Vein endothelial cell (primary cell): ENCODE measurements at places on chromosomes 2 and 18. TPM values are rescaled to one million over a fixed set of nuclear protein-coding genes. Genes with fewer than 3 reads are reported as not detected.

CCDC88A gene
- 48.3 and 64.3 TPM in 2 replicates for total RNA-seq

GPAT2 gene
- total RNA-seq: 12.8 and 18.3 TPM in 2 replicates

PLGLB2 gene
- total RNA-seq: 1.5 and 2.0 TPM in 2 replicates

HSBP1L1 gene
- total RNA-seq: 4.6 and 5.7 TPM in 2 replicates

EML6 gene
- 0.65 and 0.86 TPM in 2 replicates for total RNA-seq

C2orf72 gene
- under 0.01 TPM in 1 of 2 replicates, not detected in the other for total RNA-seq

MARCHF4 gene
- total RNA-seq: 4.9 and 5.3 TPM in 2 replicates

FBXO48 gene
- 0.33 and 0.48 TPM in 2 replicates for total RNA-seq
